OCI-LY7 (cell line): ENCODE measurements at places on chromosomes 3 and 15. TPM values are rescaled to one million over a fixed set of nuclear protein-coding genes. Genes with fewer than 3 reads are reported as not detected.

The RHOV gene
- 0.63 and 0.85 TPM in 2 replicates for total RNA-seq

The TLR9 gene
- total RNA-seq, result 3.7 and 9.0 TPM in 2 replicates

The ADAMTS9 gene
- not detected in 2 replicates for total RNA-seq

The TAGLN3 gene
- total RNA-seq, result not detected in 2 replicates

The TWF2 gene
- total RNA-seq, result 60.2 and 64.9 TPM in 2 replicates

The CD276 gene
- total RNA-seq, result not detected in 2 replicates

The ILDR1 gene
- total RNA-seq, result 2.5 and 2.6 TPM in 2 replicates

The FANCD2OS gene
- not detected in 2 replicates for total RNA-seq

The GRAMD1C gene
- 6.4 and 6.8 TPM in 2 replicates for total RNA-seq

The SLCO3A1 gene
- total RNA-seq, result 40.0 and 47.3 TPM in 2 replicates

The SLC28A2 gene
- total RNA-seq, result not detected in 2 replicates
